H1 (cell line): ENCODE measurements at places on chromosomes 5 and 9.

- DNase-seq = no peak
These were observed 57.9 kb downstream of the OSTF1 start for GRCh38 chr9:75146229-75146628.

DNA sequence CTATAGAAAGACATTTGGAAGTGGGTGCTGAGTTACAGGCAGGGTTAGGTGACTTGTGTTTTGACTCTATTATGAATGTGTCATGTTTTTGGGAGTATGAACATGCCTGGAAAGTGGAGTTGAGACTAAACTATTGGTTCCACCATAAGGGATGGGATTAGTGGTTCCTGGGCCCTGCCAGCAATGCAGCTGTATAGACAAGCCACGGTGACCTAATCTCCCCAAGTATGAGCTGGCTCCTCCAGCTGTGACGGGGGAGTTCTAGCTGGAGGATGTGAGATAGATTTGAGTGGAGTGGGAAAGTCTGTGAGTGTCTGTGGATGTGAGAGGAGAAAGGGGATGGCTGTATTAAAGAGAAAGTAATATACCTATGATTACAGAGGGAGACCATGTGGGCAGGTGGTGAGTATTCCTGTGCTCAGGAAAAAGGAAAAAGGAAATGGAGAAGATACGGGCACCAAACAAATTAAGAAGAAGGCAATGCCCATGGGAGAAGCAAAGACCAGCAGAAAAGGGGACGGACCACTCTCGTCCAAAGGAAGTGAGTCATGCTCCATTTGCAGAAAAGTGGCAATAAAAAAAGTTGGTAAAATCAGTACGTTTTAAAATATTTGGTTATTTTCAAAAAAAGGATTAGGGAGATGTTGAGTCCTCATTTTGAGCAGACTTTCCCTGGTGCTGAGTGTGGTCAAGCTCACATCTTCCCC, 48.3 kb upstream of the ICE1 start:
- no peak for DNase-seq

DNA sequence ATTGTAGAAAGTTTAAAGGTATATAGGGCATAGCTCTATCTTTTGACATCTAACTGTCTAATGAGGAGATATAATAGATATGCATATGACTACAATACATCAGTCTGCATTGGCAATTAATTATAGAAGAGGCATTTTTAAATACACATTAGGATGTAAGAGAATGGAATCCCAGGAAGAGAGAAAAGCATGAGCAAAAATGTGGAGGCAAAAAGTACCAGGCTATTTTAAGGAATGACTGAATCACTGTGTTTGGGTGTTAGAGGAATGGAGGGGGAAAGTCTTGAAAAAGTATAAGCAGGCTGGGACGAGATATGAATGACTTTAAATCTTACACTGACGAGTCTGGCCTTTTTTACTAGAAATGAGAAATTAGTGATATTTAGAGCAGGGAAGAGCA, 138.4 kb upstream of the ZNF462 start:
- DNase-seq = no peak

- DNase-seq = no peak
These were observed 57.7 kb upstream of the MAST4 start for GRCh38 chr5:66538531-66538930.

GRCh38 chr5:82421119-82421518, 143.0 kb upstream of the RPS23 start:
- DNase-seq = no peak

- DNase-seq = no peak
These were observed 348.0 kb upstream of the CDH18 start for GRCh38 chr5:20335978-20336377.

- no peak for DNase-seq
These were observed 64.5 kb downstream of the DENND1A start for GRCh38 chr9:123865226-123866000.

DNA sequence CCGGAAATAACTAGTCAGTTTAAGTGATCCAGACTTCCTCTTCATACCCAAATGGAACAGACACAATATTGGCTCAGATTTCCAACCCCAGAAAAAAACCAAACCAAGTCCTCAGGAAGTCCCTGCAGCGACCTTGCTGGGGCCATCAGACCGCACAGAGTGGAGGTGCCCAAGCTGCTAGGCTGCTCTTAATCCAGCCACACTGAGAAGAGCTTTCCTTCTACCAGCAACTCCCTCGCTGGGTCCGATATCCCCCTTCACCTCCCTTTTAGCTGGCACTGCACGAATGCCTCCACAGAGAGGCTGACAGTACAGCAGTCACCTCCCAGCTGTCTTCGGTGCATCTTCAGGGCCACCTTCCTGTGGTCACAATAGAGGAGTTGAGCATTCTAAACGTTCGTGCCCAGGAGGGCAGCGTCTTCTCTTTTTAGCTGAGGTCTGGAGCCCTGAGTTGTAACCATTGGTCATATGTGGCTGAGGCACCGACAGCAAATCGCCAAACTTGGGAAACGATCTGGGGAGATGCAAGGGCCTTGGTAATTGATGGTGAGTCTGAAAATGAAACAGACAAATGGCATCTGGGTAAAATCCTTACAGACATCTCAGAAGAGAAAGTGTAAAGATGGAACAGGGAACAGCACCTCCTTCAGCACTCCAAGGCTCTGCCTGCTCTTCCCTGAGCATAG, 5.7 kb downstream of the NAIF1 start:
- DNase-seq = no peak

- no peak for DNase-seq
These were observed 40.7 kb downstream of the CNTRL start for GRCh38 chr9:121115466-121115865.

GRCh38 chr5:32461441-32462120, 17.0 kb upstream of the ZFR start:
- no peak for DNase-seq

- DNase-seq = no peak
These were observed 18.8 kb downstream of the ZNF510 start for GRCh38 chr9:96758845-96759673.

- no peak for DNase-seq
These were observed 512.9 kb downstream of the NTRK2 start for GRCh38 chr9:85182383-85182782.

DNA sequence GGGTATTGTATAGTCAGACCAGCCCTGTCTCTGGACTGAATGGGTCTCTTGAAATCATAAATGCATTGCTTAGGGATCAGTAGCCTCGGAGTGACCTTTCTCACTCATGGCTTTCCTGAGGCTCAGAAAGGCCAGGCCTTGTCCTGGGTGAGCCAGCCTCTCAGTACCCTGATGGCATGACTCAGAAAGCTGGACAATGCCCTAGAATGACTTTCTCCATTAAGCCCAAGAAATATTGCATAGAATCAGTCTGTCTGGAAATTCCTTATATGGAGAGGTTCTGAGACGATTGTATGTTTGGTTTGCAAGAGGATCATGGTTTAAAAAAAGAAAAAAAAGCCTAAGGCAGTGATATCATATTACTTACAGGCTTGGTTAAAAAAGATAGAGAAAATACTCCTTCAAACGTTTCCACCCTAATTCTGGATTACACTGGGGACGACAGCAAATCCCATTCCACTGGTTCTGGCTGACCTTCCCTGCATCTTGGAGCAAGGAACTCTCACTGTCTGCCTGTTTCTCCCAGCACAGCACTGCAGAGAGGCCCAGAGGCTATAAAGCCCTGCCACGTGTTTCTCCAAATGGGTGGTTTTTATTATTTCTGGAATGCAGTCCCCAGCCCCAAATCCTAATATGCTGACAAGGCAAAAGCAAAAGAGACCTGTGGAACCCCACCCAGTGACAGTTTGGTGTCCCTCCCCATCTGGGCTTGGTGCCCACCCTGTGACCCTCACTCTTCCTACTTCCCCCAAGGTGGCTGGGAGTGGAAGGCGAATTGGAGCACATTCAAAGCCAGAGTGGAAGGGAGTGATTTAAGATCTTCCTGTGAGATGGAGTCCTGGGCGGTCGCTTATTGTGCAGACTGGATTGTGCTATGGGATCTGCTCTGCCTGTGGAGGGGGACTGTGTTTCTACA, 34.4 kb downstream of the MAP1B start:
- no peak for DNase-seq

- no peak for DNase-seq
These were observed 32.5 kb downstream of the CSF1R start for GRCh38 chr5:150053713-150054392.

DNA sequence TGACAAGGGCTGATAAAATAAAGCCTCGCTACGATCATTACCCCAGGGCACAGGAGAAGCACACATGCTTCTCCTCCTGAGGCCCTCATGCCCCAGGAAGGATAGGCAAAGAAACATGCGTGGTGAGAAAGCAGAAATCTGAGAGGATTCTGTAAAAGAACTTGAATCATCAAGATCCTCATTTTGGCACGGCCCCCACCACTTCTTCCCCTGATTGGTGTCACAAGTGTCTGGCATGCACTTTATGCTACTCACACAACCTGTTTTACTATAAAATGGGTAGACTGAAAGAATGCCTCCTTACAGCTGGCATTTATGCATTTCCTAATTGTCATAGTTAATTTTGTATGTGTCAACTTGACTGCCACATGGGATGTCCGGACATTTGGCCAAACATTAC, 32.1 kb downstream of the PCA3 start:
- DNase-seq = no peak

DNA sequence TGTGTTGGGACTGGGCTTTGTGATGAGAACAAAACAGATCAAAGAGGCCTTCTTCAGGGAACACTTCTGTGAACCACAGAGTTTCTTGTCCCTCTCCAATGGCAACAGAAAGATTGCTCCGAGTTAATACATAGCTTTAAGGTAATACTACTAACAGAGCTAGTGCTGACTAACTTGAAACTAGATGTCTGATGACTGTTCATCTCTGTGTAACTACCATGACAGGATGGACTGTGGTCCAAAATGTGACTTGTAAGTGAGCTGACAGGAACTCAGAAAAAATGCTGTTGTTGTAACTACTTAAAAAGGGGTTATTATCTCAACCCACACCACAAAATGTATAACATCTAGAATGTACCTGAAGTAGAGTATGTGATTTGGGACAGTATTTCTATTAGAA, 630.2 kb upstream of the DMAC1 start:
- no peak for DNase-seq

- DNase-seq = no peak
These were observed 338.2 kb upstream of the ITGA1 start for GRCh38 chr5:52449516-52449915.

DNA sequence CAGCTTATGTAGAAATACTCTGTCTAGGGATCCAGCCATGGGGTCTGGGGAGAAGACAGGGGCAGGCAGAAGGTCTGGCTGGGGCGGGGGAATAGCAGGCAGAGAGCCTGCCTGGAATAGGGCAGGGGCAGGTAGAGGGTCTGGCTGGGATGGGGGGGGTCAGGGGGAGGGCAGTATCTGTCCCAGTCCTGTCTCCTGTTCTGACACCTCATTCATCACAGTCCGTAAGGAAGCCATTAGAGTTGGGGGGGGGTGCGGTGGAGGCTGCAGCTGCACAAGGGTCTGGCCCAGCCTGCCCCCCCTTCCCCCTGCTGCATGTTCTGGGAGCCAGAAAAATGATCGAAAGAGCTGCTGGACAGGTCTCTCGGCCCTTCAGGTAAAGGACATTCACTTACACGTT, 32.6 kb downstream of the CNTFR start:
- DNase-seq = no peak

DNA sequence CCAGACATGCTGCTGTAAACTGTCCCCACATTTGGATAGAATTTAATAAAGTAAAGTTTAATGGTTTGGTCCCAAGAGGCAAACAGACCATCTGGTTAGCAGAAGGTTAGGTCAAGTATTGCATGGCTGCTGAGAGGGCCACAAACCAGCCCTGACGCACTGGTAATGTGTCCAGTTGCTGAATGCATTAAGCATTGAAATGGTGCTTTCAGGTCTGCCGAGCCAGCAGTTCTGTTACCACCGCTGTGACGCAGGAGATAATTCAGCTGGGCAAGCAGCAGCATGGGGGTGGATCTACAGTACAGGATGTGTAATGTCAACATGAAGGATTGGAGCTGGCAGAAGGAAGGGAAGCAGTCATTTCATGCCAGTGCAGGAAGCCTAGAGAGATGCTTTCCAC, 16.0 kb downstream of the ZNF462 start:
- no peak for DNase-seq

- DNase-seq = peak; percentile 52
These were observed 26.8 kb upstream of the CSF1R start for GRCh38 chr5:150113047-150113744.

- no peak for DNase-seq
These were observed 297.1 kb upstream of the C9orf72 start for GRCh38 chr9:27870404-27870803.

GRCh38 chr5:130035388-130035787, 131.1 kb downstream of the CHSY3 start:
- DNase-seq = no peak

DNA sequence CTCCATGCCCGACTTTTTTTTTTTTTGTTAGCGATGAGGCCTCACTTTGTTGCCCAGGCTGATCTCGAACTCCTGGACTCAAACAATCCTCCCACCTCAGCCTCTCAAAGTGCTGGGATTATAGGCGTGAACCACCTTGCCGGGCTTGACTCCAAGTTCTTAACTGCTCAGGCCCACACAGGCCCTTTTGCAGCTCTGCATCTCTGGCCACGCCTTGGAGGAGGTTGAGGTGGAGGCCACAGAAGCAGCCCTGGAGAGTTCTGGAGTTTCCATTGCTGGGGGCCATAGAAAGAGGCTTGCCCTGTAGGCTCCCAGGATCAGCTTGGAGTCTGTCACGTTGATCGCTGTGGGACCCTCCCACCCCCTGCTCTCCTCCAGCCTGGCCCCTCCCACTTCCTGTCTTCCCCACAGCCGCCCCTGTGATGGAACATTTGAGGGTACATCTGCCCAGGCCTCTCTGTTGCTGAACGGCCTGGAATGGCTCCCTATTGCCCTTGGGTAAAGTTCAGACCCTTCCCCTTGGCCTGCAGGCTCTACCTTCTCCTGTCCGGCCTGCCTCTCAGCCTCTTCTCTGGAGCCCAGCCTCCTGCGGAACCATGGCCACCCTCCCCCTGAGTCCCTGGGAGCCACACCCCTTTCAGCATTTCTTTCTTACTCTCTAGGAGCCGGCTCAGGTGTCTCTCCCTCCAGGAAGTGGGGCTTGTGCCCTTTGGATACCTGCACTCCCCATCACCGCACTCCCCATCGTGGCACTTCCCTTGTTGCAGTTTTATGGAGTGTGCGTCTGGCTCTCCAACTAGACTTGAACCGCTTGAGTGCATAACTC, 30.4 kb upstream of the IER5L start:
- DNase-seq = peak; percentile 51

DNA sequence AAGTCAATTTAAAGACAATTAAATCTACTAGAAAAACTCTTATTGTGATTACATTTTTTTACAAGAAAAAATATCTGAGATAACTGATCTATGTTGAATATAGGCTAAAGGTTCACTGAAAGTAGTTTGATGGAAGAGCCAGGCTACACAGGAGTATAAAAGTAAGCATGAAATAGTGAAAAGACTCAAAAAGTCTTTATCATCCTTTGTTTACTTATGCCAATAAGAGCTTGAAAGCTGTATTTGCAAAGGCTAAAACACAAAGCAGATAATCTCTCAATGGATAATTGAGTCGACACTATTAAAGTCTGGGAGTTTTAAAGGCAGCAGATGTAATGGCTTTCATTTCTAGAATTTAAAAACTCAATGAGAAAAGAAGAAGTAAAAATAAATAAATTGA, 42.0 kb downstream of the SSBP2 start:
- DNase-seq = no peak
